ENCODE measurements at places on chromosomes 16 and 17.

- no peak for DNase-seq
These were observed 24.8 kb upstream of the ERN1 start for GRCh38 chr17:64154717-64155116.

- DNase-seq, result no peak
These were observed 75.5 kb downstream of the AATF start for GRCh38 chr17:37024181-37024637.

DNA sequence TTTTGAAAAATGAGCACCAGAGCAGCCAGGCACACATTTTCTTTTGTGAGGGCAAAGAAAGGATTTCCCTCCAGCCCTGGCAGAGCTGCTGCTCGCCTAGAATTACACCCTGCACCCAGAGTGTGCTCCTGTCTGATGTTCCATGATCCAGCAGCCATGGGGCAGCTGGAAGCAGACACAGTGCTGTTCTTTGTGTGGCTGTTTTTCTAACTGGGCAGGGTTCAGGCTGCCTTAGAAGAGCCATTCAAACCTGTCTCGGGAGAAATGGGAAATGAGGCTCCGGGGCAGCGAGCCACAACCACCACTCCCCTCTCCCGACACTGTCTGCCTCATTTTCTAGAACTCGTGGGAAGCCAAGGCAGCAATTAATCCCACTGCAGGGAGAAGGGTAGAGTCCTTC lies 28.9 kb downstream of the LITAF start:
- no peak for DNase-seq

DNA sequence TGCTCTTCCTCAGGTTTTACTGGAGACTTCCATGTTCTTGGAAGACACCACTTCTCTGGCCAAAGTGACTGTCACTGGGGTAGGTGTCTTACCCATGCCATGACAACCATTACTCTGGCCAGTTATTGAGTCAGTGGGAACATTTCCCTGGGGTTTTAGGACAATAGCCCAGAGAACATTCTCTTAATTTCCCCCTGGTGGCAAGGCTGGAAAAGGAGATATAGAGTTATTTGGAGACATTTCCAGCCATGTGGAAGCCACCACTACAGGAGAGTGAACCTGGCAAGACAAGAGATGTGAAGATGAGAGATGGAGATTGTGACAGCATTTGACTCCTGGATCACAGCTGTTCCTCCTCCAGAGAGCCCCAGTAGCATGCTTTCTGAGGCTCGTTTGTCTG lies 106.2 kb downstream of the CDK5R1 start:
- DNase-seq, result no peak

DNA sequence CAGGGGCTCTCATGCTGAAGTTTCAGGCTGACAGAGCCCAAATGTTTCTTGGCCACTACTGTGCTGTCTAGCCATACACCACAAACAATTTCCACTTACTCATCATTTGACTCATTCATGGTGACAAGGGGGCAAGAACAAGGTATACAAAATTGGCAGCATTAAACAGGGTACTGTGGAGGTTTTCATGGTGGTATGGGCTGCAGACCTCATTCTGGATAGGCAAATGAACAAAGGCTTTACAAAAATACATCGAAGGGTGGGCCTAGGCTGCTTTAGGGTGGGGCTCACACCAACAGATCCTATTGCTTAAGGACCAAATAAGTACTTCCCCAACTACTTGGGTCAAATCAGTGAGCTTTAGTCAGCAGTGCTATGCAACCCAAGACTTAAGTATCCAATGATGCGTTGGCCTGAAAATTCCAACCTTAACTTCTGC lies 53.0 kb downstream of the N4BP1 start:
- DNase-seq, result no peak
